ENCODE measurements at places on chromosomes 6 and 20. TPM values are rescaled to one million over a fixed set of nuclear protein-coding genes. Genes with fewer than 3 reads are reported as not detected.

- H3K4me1 ChIP-seq = no peaks in the 10 kb centered on the region
- H3K4me3 ChIP-seq = no peak overlapping the region
- H3K27me3 ChIP-seq = no peaks in the 10 kb centered on the region
- no peaks in the 10 kb centered on the region for H3K36me3 ChIP-seq
Observed at GRCh38 chr6:114523508-114523907, 180.7 kb upstream of the HS3ST5 start.

- DNase-seq = peak; percentile 38
- no peaks in the 10 kb centered on the region for H3K27me3 ChIP-seq
- peak within 1 kb of the TSS; percentile 72 for H3K4me3 ChIP-seq
- H3K36me3 ChIP-seq = no peaks in the 10 kb centered on the region
Observed at GRCh38 chr6:391559-392440, at the start of gene IRF4. IRF4 (plus strand) TSS chr6:391752; CDS start chr6:393153, 1,401 bp downstream.

DNA sequence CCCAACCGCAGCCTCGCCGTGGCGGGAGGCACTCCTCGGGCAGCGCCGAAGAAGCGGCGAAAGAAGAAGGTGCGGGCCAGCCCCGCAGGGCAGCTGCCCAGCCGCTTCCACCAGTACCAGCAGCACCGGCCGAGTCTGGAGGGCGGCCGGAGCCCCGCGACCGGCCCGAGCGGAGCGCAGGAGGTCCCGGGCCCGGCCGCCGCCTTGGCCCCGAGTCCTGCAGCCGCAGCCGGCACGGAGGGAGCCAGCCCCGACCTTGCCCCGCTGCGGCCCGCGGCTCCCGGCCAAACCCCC, 525 bp downstream of the PNRC1 start:
- no peak for DNase-seq
- no peaks in the 10 kb centered on the region for H3K27me3 ChIP-seq
- H3K27ac ChIP-seq = peak overlapping the region; percentile 100
- peak overlapping the region; percentile 96 for H3K4me3 ChIP-seq
- peaks cover 8% of the 10 kb centered on the region for H3K36me3 ChIP-seq

Gene JARID2
- total RNA-seq = 37.6 TPM

DNA sequence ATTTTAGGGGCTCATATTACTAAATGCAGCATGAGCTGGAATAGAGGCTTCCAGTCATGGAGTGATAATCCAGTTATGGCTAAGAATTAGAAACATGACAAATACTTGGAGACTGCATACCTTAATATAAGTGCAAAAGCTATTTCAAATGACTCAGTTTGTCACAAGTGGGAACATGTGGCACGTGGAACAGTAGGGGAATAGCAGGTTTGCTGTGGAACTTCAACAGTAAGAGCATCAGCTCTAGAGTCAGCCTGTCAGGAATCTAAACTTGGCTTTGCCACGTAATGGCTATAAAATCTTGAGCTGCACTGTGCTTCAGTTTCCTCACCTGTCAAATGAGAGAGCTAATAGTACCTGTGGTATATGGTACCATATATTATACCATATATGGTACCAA, 62.1 kb downstream of the HTR1B start:
- H3K27me3 ChIP-seq = no peaks in the 10 kb centered on the region
- no peak for DNase-seq
- no peaks in the 10 kb centered on the region for H3K36me3 ChIP-seq
- H3K4me3 ChIP-seq = no peak overlapping the region
- no peaks in the 10 kb centered on the region for H3K4me1 ChIP-seq

Gene GPLD1
- 0.61 TPM for total RNA-seq

DNA sequence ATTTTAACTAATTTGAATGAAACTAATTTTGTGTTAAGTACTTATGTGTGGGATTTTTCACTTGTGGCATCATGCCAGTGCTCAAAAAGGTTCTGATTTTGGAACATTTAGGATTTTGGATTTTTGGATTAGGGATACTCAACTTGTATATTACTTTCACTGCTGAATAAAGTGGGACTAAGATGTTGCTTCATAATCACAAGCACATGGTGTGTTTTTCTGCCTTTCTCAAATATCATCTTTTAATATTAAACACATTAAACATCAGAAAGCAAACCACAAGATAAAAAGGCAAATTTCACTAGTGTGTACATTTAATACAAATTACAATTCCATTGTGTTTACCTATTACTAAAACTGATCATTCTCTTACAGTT, 89.8 kb downstream of the ARHGAP18 start:
- H3K36me3 ChIP-seq = no peaks in the 10 kb centered on the region
- H3K4me1 ChIP-seq = no peaks in the 10 kb centered on the region
- DNase-seq = no peak
- no peak overlapping the region for H3K4me3 ChIP-seq

- no peak for DNase-seq
- no peaks in the 10 kb centered on the region for H3K4me1 ChIP-seq
- no peak overlapping the region for H3K4me3 ChIP-seq
Observed at GRCh38 chr6:53628354-53629119, 37.0 kb downstream of the KLHL31 start.

DNA sequence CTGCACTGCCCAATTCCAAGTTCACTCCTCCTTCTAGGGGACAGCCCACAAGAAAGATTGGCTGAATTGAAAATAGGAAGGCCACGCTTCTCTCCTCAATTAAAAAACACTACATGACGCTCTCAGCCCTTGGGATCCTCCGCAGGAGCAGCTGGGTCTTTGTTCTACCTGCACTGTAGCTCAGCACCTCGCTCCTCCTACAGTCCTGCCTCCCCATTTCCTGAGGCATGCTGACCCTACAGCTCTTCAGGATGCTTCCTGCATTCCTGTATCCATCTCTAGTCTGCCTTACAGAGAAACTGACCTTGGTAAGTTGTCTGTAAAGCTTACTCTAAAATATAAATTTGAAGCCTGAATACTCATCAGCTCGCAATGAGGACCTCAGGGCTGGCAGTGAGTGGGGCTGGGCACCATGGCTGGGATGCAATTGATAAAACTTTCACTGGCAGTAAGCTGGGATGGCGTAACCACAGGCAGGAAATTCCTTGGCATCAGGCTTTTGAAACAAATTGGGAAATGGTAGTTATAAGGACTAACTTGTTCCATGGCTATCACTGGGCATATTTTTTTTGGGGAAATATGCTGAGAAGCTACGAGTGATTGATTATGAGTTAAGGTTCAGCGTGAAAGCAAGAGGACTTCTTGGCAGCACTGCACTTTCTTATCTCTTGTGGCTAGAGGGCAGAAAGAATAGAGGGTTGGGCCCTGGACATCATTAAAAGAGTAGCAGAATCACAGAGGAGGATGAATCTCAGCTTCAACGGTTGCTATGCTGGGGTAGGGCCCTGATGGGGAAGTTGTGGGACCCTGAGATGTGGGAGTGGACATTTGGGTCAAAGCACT, 11.7 kb upstream of the SIRPB1 start:
- H3K27ac ChIP-seq = peak overlapping the region; percentile 42
- H3K4me1 ChIP-seq = peaks cover 14% of the 10 kb centered on the region
- peaks cover 53% of the 10 kb centered on the region for H3K36me3 ChIP-seq
- no peak overlapping the region for H3K4me3 ChIP-seq
- H3K27me3 ChIP-seq = no peaks in the 10 kb centered on the region

Gene MPC1
- total RNA-seq = 18.5 TPM

DNA sequence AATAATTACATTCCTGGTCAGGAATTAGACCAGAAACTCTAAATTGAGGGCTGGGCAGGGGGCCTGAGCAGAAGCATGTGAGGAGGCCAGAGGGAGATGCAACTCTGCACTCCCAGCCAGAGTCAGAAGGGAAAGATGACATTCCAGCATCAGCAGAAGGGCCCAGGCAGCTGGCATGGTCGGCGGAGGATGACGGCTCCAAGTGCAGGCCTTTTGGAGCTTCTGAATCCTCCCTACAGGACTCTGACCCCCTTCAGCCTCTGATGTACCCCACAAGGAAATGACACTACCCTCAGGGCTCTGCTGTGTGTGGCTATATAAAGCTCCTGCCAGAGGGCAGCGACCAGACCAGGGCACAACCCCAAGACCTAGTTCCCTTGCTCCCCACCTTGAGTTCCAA, 1.9 kb downstream of the LRFN2 start:
- DNase-seq = no peak
- H3K4me3 ChIP-seq = no peak overlapping the region
- no peaks in the 10 kb centered on the region for H3K4me1 ChIP-seq
- no peaks in the 10 kb centered on the region for H3K27me3 ChIP-seq
- H3K27ac ChIP-seq = no peak overlapping the region

- DNase-seq = no peak
- no peaks in the 10 kb centered on the region for H3K27me3 ChIP-seq
- no peak overlapping the region for H3K27ac ChIP-seq
- no peak overlapping the region for H3K4me3 ChIP-seq
- no peaks in the 10 kb centered on the region for H3K4me1 ChIP-seq
- H3K36me3 ChIP-seq = no peaks in the 10 kb centered on the region
Observed at GRCh38 chr20:15622368-15622767, 950.9 kb downstream of the KIF16B start.

DNA sequence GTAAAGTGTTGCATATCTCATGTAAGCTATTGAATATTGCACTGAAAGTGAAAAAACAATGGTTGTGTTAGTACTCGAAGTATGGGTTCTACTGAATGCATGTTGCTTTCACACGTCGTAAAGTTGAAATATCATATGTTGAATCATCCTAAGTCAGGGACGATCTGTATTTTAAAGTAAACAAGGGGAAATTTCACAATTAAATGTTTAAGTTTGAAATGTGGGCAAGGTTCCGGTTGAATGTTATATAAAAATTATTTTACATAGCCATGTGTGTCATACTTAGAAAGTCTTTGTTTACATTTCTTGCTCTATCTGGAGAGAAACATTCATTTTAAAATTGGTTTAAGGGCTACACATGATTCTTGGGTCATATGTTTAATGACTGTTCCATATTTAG, 76.8 kb downstream of the AKAP7 start:
- no peaks in the 10 kb centered on the region for H3K36me3 ChIP-seq
- no peak for DNase-seq
- H3K4me1 ChIP-seq = no peaks in the 10 kb centered on the region
- no peak overlapping the region for H3K27ac ChIP-seq
- no peak overlapping the region for H3K4me3 ChIP-seq

DNA sequence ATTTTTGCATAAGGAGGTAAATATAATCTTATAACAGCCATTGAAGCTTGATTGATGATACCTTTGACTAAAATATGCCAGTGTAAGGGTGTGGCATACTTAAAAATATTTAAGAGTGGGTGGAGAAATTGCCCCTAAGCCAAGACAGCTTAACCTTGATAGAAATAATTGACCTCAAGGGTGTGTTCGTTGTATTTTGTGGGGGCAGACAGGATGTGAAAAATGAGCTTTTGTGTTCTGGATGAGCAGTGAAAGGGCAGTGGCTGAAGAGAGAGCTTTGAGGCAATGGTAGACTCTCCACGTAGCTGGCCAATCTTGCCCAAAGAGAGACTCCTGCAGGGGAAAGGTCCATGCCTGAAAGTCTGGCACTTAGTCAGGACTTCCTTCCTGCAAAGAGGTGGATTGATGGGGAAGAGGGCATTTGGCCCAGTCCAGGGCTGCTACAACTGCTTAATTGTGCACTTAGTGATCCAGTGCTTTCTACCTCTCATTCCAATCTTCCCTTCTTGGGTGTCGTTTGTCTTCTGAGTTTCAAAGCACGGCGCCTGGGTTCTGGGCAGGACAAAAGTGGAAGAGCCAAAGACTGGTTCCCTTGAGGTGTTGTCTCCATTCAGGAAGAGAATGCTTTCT, 15.6 kb upstream of the CD109 start:
- no peaks in the 10 kb centered on the region for H3K36me3 ChIP-seq
- no peaks in the 10 kb centered on the region for H3K4me1 ChIP-seq
- DNase-seq = no peak
- H3K27ac ChIP-seq = no peak overlapping the region
- H3K4me3 ChIP-seq = no peak overlapping the region

DNA sequence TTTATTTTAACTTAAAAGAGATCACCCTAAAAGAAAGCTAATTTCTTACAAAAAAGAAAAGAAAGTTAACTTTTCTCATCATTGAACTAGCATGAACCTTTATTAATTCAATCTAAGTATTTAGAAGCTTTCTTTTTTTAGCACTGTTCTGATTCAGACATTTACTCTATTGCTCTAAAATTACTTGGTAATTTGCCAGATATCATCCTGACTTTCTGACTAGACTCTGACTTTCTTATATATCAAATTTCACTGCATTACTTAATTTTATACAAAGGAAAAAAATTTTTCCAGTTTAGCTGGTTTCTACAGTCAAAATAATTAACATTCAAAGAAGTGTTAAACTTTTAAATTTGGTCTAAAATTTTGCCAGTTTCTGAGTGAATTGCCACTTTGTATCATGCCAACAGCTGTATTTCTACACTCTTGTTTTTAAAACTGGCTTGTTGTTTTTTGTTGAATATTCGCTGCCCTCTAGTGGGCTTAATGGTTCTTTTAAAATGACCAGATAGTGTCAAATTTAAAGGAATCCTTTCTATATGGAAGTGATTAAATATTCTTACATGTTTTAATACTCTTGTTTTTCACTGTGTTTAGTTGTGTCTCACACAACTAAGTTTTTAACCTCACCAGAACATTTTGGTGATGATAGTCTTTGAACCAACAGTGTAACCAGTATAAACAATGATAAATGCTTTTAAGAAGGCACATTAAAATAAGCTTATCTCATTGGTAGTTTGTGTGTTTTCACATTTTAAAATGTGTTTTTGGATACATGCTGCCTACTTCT, 102.0 kb downstream of the POPDC3 start:
- H3K4me1 ChIP-seq = no peaks in the 10 kb centered on the region
- no peak overlapping the region for H3K27ac ChIP-seq
- H3K36me3 ChIP-seq = no peaks in the 10 kb centered on the region
- H3K27me3 ChIP-seq = no peaks in the 10 kb centered on the region

Gene LAMA5
- total RNA-seq = 0.05 TPM

- H3K4me1 ChIP-seq = no peaks in the 10 kb centered on the region
- H3K27ac ChIP-seq = no peak overlapping the region
- no peaks in the 10 kb centered on the region for H3K27me3 ChIP-seq
- H3K36me3 ChIP-seq = no peaks in the 10 kb centered on the region
Observed at GRCh38 chr6:117215353-117216090, 49.8 kb upstream of the VGLL2 start.

Gene CGA
- not detected for total RNA-seq

Gene KCNK17
- total RNA-seq = 0.72 TPM

DNA sequence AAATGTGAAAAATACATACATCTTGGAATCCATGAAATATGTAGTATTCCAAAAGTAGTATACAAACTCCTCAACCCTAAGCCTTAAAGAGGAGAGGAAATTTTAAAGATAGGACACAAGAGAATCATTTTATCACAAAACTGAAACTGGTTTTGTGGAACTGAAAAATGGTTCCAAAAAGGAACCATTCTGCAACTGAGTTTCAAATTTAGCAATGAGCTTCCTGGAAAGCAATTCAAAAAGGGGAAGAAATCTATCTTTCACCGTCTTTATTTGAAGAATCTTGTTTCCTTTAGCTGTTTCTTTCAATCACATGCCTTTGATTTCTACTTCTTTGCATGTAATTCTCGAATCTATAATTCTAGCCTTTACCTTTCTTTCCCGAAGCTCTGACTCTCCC, 32.2 kb upstream of the LAMP5 start:
- no peak overlapping the region for H3K4me3 ChIP-seq
- no peak overlapping the region for H3K27ac ChIP-seq

Data from naive thymus-derived CD4-positive, alpha-beta T cell (primary cell).